Placental epithelial cell (primary cell): ENCODE measurements at places on chromosomes 5 and 9. TPM values are rescaled to one million over a fixed set of nuclear protein-coding genes. Genes with fewer than 3 reads are reported as not detected.

MED7 gene
- total RNA-seq, result 8.6 and 9.8 TPM in 2 replicates

PBX3 gene
- 19.8 and 29.1 TPM in 2 replicates for total RNA-seq

LMX1B gene
- total RNA-seq, result not detected in 2 replicates

HAVCR1 gene
- not detected in 2 replicates for total RNA-seq

GDA gene
- under 0.01 and 0.11 TPM in 2 replicates for total RNA-seq

KIF12 gene
- total RNA-seq, result not detected in 2 replicates

ACER2 gene
- 2.0 and 4.6 TPM in 2 replicates for total RNA-seq
